Fibroblast of the aortic adventitia (primary cell): ENCODE measurements at places on chromosomes 12 and 14.
A peak's percentile ranks its signal among the peaks of the same experiment; 100 is the strongest.

- DNase-seq, result peak; percentile 76
These were observed 16.4 kb upstream of the PUS1 start for GRCh38 chr12:131912518-131913274.

GRCh38 chr12:27024291-27024690 is 1.9 kb downstream of the MED21 start:
- peak; percentile 64 for DNase-seq

- no peak for DNase-seq
These were observed 333.4 kb upstream of the CCDC196 start for GRCh38 chr14:66152747-66153146.

DNA sequence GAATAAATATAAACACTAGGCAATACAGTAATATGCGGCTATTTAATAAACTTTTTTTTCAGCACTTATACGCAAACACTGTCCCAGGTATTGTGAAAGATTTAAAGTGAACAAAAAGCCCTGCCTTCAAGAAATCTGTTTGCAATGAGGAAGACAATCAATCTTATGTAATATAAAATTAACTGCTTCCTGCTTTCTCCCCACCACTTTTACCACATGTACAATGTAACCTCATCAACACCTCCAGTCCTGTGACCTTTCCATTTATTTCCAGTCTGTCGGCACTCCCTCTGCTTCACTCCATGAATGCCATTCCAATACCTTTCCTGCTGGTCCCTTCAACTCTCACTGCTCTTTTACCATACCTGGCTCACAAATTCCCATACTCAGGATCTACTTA is 10.5 kb downstream of the SNX6 start:
- no peak for DNase-seq

DNA sequence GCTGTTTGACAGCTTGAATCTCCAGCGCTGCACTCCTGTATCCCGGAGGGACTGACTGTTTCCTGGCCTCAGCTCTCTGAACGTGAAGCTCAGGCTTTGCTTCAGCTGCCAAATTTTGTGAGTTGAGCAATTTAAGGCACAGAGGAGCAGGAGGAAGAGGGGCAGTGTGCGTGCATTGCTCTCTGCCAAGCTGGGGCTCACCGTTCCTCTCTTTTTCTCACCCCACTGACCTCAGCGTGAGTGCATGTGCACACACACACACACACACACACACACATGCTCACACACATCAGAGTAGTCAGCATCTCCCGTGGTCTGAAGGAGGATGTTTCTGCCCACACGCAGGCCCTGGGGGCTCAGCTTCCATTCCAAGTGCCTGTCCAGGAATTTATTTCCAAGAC is 27.8 kb upstream of the BDKRB2 start:
- peak; percentile 99 for DNase-seq

DNA sequence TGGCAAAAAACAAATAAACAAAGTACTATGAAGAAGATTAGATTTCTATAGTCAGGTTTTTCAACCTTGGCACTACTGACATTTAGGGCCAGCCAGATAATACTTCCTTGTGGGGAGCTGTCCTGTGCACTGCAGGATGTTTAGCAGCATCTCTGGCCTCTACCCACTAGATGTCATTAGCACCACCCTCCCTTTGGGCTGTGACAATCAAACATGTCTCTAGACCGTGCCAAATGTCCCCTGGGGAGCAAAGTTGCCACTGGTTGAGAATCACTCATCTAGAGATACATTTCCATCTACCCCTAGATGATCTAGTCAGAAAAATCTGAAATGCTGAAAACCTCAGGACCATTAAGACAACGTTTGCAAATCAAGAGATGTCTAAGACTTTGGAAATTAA is 29.9 kb downstream of the SRRM4 start:
- DNase-seq, result no peak

GRCh38 chr14:100323121-100323941 is at the start of gene SLC25A47:
Gene SLC25A47 (plus strand): TSS chr14:100323339. CDS start chr14:100323415, 76 bp downstream.
- no peak for DNase-seq

- DNase-seq, result no peak
These were observed 87.8 kb downstream of the RIMBP2 start for GRCh38 chr12:130628304-130628703.

DNA sequence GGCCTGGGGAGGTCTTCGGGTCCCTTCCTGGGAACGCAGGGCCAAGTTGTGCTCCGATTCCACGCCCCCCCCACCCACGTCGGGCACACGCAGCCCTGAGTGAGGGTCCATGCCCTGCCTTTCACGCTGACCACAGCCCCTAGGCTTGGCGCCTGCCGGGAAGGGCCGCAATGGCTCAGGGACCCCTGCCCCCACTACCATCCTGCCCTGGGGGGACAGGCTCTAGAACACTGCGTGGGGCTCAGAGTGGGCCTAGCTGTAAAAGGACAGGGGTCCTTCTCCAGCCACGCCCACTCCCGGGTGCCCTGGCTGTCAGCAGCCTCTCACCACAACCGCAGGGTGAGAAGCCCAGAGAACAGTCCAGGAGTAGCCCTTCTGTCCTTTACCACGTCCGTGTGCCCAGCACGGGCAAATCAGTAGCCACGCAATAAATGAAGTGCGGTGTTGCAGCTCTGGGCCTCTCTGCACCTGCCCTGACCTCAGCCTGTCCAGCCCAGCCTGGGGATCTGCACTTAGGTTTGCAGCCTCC is 9.4 kb upstream of the GPR68 start:
- no peak for DNase-seq

DNA sequence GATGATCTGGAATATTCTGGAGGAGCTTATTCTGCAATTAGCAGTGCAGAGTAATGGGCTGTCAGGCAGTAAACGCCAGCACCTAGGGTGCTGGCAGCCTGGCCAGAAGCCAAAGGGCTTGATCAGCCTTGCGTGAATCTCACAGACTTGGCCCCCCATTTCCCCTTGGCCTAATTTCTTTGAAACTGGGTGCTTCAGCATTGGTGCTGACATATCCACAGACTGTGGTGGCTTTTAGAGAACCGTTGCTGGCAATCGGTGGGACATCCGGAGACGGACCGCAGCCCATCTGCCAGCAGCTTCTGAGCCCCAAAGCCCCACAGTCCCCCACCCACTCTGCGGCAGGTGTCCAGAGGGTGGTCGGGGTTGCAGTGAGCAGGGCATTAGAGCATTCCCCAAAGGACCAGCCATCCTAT is 157.1 kb downstream of the CALM1 start:
- no peak for DNase-seq

- DNase-seq, result no peak
These were observed 86.9 kb downstream of the ATP23 start for GRCh38 chr12:58028294-58028693.

DNA sequence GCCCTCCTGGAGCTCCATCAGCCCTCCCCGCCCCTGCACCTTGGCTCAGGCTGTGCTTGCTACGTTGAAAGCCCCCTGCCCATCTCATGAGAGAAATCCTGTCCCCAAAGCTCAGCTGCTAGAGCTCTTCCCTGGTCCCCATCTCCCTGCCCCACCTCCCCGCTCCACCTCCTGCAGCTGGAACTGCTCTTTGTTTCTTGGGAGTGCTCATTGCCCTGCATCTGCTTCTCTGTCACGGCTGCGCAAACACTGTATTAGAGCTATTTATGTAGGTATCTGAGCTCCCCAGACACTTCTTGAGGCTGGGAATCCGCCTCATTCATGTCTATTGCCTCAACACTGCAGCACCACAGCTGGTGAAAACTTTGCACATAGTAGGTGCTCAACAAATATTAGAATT is 32.8 kb upstream of the PRIMA1 start:
- DNase-seq, result no peak

DNA sequence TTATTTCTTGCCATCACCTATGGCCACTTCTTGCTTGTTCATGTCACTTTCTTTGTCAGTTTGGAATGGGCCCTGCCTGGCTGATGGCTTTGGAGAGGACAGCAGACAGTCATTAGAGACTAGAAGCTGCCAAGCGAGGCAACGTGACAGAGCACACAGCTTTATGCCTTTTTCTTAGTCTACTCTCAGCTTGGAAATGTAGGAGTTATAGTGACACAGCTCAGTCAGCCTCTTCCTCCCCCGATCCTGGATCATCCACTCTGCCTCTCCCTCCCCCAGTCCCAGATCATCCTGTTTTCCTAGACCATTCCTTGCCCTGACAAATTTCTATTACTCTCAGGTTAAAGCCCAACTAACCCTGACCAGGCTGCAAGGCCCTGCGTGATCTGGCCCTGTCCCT is 26.6 kb downstream of the ETV6 start:
- DNase-seq, result no peak
